ENCODE measurements at places on chromosomes 13 and 19.

GRCh38 chr19:46878613-46879375 lies 18.0 kb downstream of the ARHGAP35 start:
- DNase-seq = no peak

DNA sequence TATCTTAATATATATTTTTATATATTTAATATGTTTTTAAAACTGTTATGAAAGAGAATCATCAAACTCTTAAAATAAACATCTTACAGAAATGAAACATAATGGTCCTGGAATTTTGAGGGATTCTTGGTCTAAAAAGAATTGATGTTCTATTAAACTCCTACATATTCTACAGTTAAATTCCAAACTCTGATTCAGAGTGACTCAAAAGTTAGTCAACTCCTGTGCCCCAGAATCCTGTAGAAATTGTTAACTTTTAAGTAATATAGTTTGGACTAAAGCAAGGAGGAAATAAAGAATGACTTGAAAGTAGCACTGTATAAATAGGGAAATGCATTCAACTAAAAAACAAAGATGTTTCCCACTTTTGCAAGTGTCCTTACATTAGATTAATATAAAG lies 47.7 kb downstream of the FNDC3A start:
- peak; percentile 69 for DNase-seq

GRCh38 chr19:19548915-19549759 lies 11.1 kb downstream of the CILP2 start:
- DNase-seq = no peak

- DNase-seq = no peak
These were observed 4.6 kb downstream of the NDUFA7 start for GRCh38 chr19:8316351-8317125.

- DNase-seq = no peak
These were observed 65.0 kb downstream of the FGF9 start for GRCh38 chr13:21735701-21736401.

DNA sequence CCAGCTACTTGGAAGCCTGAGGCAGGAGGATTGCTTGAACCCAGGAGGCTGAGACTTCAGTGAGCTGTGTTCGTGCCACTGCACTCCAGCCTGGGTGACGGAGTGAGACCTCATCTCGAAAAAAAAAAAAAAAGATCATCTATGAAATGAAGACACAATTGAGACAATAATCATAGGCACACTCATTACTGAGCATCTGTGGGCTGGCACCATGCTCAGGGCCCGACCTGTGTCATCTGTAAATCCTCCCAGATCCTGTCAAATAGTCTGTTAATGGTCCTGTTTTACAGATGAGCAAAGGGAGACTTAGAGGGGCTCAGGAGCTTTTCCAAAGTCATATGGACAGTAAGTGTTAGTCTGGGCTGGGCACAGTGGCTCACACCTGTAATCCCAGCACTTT lies 4.1 kb upstream of the NANOS2 start:
- DNase-seq = no peak

DNA sequence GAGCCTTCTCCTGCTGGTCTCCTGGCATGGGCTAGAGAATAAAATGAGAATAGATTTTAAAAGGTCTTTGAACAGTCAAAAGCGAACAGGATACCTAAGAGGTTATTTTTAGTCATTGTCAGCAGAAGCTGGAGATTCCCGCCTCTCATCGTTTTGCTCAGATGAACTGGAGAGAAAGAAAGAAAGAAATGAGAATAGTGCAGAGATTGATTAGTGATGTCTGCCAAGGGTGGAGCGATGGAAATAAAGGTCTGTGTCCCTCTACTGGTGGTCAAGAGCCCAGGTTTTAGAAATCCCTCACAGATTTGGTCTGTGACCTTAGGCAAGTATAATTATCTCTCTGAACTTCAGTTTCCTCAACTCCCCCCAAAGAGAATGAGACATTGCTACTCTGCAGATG lies 5.3 kb downstream of the NCAN start:
- no peak for DNase-seq

- DNase-seq = peak; percentile 34
These were observed 16.3 kb downstream of the CILP2 start for GRCh38 chr19:19554074-19555023.

GRCh38 chr13:27474751-27475268 lies 24.4 kb upstream of the MTIF3 start:
- no peak for DNase-seq

GRCh38 chr13:29676535-29676934 lies 81.0 kb upstream of the SLC7A1 start:
- DNase-seq = no peak

- DNase-seq = no peak
These were observed 420.3 kb upstream of the PCDH9 start for GRCh38 chr13:67650471-67650870.

- peak; percentile 13 for DNase-seq
These were observed 320.6 kb downstream of the FOXO1 start for GRCh38 chr13:40345654-40346372.

DNA sequence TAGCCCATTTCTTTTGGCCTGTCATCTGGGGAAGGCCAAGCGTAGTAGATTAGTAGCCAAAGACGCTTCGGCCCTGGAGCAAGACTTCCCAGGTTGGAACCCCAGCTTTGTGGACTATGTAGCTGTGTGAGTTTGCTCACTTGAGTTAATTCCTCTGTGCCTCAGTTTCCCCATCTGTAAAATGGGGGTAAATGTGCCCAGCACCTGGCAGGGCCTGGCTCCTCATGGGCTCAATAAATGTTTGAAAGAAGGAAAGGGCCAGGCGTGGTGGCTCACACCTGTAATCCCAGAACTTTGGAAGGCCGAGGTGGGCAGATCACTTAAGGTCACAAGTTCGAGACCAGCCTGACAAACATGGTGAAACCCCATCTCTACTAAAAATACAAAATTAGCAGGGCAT lies 14.9 kb upstream of the HNRNPM start:
- no peak for DNase-seq

DNA sequence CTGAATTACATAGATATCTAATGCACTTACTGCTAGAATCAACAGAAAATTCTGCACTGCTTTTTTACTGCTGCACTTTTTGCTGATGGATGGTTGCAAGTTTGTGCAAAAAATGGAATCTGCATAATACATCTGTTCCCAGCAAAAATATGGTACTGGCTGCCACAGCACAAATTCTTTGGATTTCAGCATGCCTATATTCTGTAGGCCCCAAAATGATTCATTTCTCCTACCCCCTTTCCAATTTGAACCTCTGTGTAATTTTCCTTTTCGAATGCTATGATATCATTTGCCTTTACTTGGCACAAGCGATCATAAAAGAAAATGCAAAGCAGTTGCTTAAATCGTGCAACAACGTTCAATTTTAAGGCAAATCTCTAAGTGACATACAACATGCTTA lies 524.2 kb upstream of the NBEA start:
- no peak for DNase-seq

GRCh38 chr19:12648088-12648487 lies 18.5 kb downstream of the MAN2B1 start:
- no peak for DNase-seq

- no peak for DNase-seq
These were observed 2.5 kb downstream of the LYPD3 start for GRCh38 chr19:43462785-43463380.

DNA sequence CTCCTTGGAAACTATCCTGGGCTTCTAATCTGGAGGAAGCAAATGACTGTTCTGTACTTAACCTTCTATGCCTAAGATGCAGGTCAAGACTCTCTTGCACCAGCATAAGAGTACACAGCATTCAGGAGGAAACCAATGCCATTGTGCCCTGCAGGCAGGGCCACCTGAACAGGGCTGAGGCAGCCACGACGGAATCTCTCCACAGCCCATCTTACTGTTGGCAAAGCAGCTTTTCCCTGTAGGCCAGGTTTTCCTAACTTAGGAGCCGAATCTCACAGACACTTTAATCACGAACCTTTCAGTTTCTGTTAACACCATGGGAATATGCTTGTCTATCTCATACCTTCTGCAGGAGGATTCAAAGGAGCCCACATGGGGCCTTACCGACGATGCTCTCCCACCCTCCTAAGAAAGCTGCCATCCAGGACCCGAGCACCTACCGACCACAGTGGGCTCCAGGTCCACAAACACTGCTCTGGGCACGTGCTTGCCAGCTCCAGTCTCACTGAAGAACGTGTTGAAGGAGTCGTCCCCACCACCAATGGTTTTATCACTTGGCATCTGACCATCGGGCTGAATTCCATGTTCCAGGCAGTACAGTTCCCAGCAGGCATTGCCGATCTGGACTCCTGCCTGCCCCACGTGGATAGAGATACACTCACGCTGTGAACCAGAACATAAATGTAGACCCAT lies 2.6 kb downstream of the TUBA3C start:
- no peak for DNase-seq

GRCh38 chr13:25652764-25653163 lies 281.0 kb downstream of the ATP8A2 start:
- DNase-seq = no peak

DNA sequence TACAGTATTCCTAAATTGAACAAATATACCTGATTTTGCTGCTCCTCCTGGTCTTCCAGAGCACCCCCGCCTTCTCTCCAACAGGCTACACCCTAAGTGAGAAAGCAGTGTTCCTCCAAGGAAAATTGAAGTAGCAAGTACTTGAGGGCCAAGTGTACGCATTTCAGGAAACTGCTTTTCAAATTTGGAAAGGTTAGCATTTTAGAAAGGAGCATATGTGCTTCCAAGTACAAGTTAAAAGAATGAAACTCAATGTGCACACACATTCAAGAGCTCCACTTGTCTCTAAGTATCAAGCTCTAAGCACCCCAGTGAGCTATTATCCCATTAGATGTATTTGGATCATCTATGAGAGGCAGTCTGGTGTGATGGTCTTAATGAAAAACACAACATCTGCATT lies 25.8 kb downstream of the LHFPL6 start:
- DNase-seq = no peak

DNA sequence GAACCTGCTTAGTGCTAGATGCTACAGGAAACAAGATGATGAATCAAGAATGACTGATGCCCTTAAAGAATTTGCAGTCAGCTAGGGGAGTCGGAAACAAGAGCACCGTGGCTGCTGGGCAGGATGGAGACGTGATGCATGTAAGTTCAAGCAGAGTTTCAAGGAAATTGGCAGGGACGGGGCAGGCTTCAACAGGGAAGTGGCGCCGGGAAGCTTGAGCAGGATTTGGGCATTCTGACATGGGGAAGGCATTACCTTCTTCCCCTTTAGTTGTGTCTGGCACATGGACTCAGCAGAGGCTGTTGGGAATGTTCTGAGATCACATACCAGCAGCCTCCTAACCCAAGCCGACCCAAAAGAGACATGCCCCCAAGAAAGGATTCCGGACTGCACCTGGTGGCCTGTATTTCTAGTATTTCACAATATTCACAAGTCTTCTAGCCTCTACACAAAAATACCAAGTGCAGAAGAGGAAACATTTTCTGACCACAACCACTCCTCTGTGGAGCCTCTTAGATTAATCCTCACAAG lies 138.2 kb downstream of the CRYL1 start:
- DNase-seq = peak; percentile 37

DNA sequence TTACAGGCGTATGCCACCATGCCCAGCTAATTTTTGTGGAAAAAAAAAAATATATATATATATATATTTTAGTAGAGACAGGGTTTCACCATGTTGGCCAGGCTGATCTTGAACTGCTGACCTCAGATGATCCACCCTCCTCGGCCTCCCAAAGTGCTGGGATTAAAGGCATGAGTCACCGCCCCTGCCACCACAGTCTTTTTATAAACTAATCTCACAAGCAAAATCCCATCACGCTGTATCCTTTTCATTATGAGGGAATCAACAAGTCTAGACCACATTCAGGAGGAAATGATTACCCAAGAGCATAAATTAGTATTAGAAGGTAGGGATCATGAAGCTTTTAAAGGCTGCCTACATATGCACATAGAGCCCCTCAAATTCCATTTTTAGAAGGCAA lies 210.6 kb upstream of the NBEA start:
- no peak for DNase-seq

- DNase-seq = no peak
These were observed 18.4 kb downstream of the MAG start for GRCh38 chr19:35310331-35310730.

DNA sequence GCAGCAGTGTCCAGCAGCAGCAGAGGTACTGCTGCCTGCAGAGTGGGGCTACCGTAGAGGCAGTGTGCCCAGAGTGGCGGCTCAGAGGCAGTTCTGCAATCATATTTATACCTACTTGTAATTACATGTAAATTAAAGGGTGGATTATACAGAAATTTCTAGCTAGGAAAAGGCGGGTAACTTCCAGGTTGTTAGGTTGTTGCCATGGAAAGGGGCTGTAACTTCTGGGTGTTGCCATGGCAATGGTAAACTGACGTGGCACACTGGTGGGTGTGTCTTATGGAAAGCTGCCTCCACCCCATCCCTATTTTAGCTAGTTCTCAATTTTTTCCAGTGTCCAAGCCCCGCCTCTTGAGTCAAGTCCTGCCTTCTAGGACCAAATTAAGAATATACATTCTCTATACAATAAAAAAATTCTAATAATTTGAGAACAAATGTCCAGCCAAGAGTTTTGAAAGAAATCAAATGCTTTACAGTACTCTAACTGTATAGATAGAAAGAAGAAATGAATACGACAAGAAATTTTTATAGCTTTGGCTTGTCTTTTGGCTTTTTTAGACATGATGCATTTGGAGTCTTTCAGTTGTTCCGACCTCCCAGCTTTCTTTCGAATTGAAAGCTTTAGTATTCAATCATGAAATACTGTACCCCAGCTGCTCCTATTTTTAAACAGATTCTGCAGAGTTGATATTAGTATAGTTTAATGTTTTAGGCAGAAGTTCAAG lies 816.6 kb downstream of the DIAPH3 start:
- no peak for DNase-seq

GRCh38 chr19:1665565-1666047 lies 13.2 kb upstream of the TCF3 start:
- no peak for DNase-seq

- DNase-seq = no peak
These were observed 10.1 kb upstream of the SHD start for GRCh38 chr19:4268816-4269430.

DNA sequence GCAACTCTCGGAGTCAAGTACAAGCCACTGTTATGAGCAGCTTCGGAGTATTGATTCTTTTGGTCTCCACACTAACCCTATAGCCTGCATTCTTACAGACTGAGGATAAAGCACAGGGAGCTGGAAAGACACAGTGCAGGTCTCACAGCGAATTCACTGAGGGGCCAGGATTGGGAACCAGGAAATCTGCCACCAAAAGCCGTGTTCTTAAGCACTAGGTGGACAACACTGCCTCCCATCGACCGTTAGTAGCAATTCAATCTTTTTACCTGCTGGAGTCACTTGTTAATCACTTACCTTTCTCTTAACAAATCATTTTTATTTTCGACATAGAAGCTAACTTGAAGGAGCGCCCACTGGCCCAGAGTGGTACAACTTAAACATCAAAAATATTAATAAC lies 6.3 kb downstream of the PMIS2 start:
- no peak for DNase-seq

All from kidney capillary endothelial cell (primary cell).